ENCODE measurements at places on chromosomes 6 and 20.
A peak's percentile ranks its signal among the peaks of the same experiment; 100 is the strongest.

GRCh38 chr6:151381722-151382121 is 9.6 kb downstream of the ZBTB2 start:
- DNase-seq: no peak

DNA sequence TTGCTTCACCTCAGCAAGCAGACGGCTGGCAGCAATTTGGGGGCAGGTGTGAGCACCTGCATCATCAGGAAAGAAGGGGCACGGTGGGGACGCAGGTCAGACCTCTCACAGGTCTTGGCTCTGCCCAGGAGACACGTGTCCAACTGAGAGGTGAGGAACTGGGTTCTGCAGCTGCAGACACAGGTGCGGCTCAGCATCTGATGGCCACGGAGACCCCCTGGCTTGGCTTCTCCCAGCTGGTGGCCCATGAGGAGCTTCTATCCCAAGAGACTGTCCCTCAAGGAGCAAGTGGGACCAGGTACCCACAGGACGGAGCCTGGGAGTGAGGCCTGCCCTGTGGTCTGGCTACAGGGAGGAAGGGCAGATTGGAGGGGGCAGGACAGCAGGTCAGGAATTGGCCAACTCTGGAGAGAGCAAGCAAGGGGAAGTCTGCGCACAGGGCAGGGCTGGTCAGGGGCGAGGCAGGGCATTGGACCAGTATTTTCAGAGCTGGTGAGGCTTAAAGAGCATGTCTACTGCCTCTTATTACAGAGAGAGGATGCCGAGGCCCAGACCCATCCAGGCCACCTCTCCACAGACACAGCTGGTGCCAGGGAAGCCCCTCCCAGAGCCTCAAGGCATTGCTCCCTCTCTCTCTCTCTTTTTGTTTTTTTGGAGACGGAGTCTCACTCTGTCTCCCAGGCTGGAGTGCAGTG is 4.2 kb downstream of the STMN3 start:
- DNase-seq: no peak

DNA sequence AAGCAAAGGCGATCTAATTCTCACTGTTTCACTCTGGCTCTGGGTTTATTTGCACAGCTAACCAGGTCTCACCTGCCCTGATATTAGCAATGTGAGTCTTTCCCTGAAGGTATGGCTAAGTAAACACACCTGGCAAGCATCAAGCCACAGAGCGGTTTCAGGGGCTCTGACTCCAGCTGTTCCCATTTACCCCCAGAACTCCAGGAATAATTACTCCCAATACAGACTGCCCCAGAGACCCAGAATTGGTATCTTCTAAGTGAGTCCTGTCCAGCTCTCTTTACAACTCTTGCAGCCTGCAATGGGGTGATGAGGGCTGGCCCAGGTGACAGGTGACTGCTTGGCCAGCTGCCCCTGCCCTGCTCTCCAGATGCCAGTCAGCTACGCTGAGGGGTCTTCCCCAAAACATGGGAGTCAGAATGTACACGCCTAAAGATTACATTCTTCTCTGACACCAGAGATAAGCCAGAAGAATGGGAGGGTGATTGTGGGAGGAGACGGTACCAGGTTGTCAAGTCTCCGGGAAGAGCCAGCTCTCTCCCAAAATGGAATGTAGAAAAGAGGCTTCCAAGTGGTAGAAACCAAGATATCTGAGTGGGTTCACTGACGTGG is 4.9 kb upstream of the LRRN4 start:
- no peak for DNase-seq

- DNase-seq: no peak
These were observed 20.2 kb upstream of the RALGAPA2 start for GRCh38 chr20:20732641-20733040.

GRCh38 chr20:62233684-62234083 is 4.6 kb upstream of the OSBPL2 start:
- no peak for DNase-seq

- peak; percentile 32 for DNase-seq
These were observed at the start of gene ANGPT4 for GRCh38 chr20:916125-916799. Gene ANGPT4, minus strand, starts transcription at chr20:916334. Its CDS starts 120 bp downstream, at chr20:916214.

DNA sequence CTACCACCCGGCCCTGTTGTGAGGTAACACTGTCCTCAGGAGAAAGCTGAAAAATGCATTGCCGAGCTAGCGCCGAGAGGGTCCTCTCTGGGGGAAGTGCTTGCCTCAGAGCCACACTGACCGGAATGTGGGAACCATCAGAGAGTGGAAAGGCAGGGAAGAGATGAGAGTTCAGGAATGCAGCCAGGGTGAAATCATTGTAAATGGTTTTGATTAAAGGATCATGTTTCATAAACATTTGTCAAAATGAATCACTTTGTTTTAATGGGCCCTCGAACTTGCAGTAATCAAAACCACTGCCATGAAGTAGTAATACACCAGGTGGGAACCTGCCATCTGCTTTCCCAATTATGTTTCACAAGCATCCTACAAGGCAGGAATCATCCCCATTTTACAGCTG is 16.9 kb upstream of the IL17F start:
- no peak for DNase-seq

- DNase-seq: no peak
These were observed 6.1 kb upstream of the ALDH8A1 start for GRCh38 chr6:134956032-134956431.

- no peak for DNase-seq
These were observed 80.0 kb upstream of the TOP1 start for GRCh38 chr20:40948465-40949267.

- no peak for DNase-seq
These were observed 17.6 kb downstream of the CD109 start for GRCh38 chr6:73713426-73714147.

DNA sequence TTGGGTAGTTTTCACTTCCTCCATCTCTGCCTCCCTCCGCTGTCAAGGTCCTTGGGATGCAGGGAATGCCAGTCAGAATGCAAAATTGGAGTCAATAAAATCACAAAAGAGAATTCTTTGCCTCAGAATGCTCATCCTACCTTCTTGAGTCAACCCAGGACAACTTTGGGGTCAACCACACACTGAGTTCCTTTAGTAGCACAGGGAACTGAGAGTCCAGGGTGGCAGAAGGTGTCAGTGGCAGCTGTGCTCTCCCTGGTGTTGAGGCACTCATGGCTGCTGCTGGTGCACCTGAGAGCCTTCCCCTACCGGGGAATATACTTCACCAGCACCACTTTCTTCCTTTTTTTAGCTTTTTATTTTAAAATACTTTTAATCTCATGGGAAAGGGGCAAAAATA is 829 bp upstream of the NOTCH4 start:
- DNase-seq: no peak

DNA sequence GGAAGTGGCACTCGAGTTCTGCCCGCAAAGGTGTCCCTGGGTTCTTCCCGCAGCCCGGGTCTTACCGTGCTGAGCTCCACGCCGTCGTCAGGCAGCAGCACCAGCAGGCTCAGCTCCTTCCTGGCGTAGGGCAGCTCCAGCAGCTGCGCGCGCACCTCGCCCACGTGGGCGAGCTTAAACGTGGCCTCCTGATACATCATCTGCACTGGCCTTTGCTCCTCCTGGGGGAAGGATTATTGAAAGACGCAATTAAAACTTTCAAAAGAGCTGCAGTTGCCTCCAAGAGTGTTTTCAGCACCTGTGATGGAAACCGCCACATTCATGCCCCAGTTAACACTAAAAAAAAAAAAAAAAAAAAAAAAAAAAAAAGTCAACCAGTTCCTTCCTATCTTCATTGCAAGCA is 11.3 kb downstream of the SERPINB9 start:
- peak; percentile 74 for DNase-seq

All from retina (tissue), 1 donor.